ENCODE measurements at places on chromosomes 1 and 21.

DNA sequence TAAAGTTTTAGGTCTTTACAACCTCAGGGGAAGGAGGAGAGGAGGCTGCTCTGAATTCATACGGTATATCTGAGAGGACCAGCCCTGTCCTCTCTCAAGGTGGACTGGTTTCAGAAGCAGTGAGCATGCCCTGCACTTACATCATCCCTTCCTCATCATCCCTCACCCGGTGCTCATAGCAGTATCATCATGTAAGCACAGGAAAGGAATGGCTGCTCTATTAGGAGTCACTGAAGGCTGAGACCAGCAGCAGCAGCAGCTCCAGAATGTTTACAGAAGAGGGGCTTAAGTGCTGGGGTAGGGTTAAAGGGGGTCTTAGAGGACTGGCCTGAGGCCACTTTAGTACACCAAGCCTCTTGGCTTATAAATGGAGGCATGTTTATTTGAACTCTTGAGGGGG lies 185.9 kb downstream of the AK5 start:
- no peak for DNase-seq

GRCh38 chr1:119779869-119780356 lies 11.2 kb upstream of the HMGCS2 start:
- DNase-seq, result no peak

GRCh38 chr1:43887748-43888147 lies 45.9 kb upstream of the ARTN start:
- DNase-seq, result no peak

DNA sequence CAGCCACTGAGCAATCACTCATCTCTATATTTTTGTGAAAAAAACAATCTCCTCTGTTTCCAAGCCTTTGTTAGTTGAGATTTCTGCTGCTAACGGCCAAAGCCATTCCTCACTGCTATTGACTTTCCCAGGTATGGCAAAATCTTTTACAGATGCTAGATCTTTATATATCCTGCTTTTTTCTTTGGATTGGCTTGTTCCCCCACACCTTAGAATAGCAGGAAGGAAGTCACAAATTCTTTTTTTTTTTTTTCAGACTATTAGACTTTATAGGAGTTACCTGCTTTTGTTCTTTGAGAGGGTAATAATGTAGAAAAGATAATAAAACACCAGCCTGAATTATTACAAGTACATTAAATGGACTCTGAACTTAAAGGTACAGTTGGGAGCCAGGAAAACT lies 24.2 kb downstream of the SYF2 start:
- DNase-seq, result no peak

- DNase-seq, result no peak
Observed at GRCh38 chr1:46401964-46402626, 8.0 kb downstream of the FAAH start.

DNA sequence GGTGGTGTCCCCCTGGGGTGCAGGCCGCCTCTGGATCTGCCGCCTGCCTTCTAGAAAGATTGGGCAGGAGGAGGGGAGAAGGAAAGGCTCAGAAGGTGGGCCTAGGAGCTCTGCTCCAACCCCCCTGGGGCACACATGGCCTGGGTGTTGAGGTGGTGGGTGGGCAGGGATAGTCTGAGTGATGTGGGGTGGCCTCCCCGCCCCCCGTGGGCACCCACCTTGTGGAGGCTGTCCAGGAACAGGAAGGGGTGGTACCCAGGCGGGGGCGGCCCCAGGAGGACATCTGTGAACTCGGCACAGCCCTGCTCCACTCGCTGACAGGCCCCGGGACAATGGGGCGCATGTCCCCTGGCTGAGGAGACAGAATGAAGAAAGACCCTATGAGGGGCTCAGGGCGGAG lies 54.9 kb downstream of the MORN1 start:
- DNase-seq, result no peak

- no peak for DNase-seq
Observed at GRCh38 chr1:165345502-165345901, 11.0 kb downstream of the LMX1A start.

DNA sequence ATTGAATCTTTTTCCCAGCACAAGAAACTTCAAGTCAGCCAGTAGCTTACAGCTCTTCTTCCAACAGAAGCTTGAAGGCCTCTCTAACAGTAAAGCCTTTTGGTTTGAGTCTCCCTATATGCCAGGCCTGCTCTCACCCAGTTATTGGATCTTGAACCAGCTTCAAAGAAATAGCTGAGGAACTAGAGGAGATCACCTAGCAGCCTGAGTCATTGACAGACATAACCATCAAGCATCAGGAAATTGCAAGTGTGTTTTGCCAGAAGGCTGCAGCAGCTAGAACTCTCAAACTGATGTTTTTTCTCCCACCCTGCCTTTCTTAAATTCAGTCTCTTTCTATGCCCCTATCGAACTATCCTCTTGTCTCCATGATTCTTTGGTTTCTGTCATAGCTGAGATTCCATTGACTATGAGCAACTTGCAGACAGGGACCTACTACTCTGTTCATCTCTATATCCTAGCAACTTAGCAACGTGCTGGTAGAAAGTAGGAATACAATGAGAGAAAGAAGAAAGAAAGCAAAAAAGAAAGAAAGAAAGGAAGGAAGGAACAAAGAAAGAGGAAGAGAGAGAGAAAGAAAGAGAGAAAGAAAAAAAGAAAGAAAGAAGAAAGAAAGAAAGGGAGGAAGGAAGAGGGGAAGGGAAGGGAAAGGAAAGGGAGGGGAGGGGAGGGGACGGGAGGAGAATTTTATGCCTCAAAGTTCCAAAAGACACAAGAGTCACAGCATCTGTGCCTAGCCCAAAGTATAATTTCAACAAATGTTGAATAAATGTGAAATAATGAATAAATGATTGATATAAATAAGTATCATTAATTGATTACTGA lies 60.0 kb upstream of the FGGY start:
- no peak for DNase-seq

- DNase-seq, result no peak
Observed at GRCh38 chr1:236734141-236734765, 48.0 kb downstream of the ACTN2 start.

GRCh38 chr21:45192332-45192731 lies 95.4 kb downstream of the POFUT2 start:
- no peak for DNase-seq

- peak; percentile 56 for DNase-seq
Observed at GRCh38 chr1:228228601-228229074, 20.8 kb downstream of the OBSCN start.

DNA sequence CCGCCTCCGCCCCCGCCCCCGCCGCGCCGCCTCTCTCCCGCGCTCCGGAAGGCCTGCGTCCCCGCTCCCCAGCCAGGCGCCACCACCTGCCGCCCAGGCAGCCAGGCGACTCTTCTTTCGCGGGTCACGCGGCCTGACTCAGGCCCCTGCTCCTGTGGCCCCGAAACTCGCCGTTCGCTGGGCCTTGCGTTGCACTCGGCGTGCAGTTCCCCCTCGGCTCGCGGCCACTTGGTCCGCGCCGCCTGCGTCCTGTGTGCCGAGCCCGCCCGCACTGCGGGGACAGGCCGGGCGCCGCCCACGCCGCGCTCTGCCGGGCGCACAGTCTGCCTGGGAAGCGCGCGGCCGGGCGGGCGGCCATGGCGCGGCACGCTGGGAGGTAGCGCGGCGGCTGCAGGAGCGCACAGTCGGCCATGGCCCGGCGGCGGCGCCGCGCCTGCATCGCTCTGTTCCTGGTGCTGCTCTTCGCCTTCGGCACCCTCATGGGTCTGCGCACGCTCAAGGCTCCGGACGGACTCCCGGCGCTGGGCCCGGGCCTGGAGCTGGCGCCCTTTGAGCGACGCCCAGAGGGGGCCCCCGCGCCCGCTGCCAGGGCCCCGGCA lies at the start of gene MANEAL:
MANEAL (plus strand) TSS at position 75 of the 599 bp plus-strand sequence; CDS start at position 411, 336 bp downstream.
- DNase-seq, result no peak

GRCh38 chr1:206143537-206144172 lies 26.5 kb upstream of the AVPR1B start:
- DNase-seq, result no peak

GRCh38 chr1:174190691-174191199 lies 31.4 kb downstream of the RABGAP1L start:
- DNase-seq, result no peak

DNA sequence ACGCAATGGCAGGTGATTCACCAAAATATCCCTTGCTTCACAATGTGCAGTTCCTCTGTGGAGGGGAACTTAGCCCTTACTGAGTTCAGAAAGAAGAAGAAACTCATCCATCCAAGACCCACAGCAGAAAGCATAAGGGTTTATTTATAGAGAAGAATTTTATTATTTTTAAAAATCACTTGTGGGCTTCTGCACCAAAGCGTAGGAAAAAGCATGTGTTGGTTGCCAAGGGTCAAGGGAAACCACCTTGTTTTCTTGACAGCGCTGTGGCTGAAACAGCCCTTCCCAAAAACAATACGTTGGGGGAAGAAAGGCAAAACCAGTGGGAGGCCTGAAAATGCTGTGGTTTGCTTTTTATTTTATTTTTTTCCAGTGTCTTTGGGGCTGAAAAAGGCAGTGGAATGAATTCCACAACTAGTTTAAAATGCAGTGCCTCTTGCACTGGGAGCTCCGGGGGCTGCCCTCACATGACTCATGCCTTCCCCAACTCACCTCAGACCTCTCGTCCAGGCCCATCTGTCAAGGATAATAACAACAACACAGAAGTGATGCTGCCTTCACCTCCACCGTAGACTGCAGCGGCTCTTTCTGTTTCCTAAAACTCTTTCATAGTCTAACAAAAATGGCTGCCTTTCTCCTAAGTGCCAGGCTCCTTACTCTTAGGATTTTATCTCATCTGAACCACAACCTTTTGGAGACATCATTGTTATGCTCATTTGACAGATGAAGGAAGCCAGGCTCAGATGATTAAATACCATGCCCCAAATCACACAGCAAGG lies 224.2 kb upstream of the JUN start:
- no peak for DNase-seq

GRCh38 chr21:36423771-36424433 lies 38.7 kb downstream of the CHAF1B start:
- no peak for DNase-seq

- no peak for DNase-seq
Observed at GRCh38 chr1:176785791-176786190, 322.8 kb downstream of the PAPPA2 start.

DNA sequence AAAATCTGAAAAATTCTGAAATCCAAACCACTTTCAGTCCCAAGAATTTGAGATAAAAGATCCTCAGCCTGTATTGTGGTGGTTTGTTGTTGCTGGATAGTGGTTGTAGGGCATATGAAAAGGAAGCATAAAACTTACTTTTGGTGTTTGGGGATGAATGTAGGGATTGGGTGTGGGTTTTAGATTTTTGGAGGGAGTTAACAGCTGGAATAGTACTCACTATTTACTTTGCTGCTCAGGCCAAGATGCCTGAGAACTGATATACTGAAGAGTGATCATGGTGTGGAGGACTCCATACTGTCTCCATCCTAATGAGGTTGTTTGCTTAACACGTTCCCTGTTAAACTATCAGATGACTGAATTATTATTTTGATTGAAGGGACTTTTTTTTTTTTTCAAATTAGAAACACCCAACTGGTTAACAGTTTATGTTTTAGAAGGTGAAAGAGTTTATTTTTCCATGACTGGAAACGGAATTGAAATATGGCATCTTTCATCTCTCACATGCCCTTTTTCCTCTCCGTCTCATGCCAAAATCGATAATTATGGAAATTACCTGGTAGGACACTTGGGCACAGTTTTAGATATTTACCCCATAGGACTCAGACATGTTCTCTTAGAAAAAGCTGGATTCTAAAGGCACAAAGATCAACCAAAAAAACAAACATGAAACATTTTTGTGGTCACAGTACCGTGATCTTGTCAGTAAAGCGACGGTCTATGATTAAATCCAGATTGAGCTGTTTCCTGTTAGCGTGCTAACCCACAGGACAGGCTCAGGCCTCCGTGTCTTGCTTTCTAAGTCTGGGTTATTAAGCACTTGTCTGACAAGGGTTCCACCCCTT lies 37.3 kb downstream of the RGL1 start:
- DNase-seq, result peak; percentile 87

- DNase-seq, result no peak
Observed at GRCh38 chr1:20137055-20137454, 2.1 kb upstream of the PLA2G2F start.

DNA sequence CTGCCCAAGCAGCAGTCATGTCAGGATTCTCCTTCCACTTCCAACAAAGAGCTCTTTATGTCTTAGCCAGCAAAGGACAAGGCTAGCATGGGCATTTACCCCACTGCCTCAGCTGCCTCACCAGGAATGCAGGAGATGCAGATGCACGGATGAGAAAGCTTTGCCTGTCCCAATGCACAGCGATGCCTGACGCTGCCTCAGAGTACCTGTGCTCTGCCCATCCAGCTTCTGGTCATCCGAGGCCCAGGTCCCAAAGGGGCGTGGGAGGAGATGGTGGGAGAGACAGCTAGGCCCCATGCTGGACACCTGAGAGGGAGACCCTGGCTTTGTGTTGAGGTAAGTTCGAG lies 59.0 kb downstream of the IRF2BP2 start:
- DNase-seq, result no peak

GRCh38 chr1:15011661-15012060 lies 141.9 kb upstream of the TMEM51 start:
- no peak for DNase-seq

- DNase-seq, result peak; percentile 15
Observed at GRCh38 chr1:159953536-159954515, at the start of gene SLAMF9. TSS of gene SLAMF9 (minus strand) at chr1:159954237. CDS start at chr1:159954137, 100 bp downstream.

- DNase-seq, result no peak
Observed at GRCh38 chr1:84259989-84260388, 41.5 kb upstream of the SAMD13 start.

- no peak for DNase-seq
Observed at GRCh38 chr1:6409733-6410132, 10.0 kb downstream of the HES2 start.

- no peak for DNase-seq
Observed at GRCh38 chr1:54296666-54297065, 96.7 kb downstream of the MRPL37 start.

DNA sequence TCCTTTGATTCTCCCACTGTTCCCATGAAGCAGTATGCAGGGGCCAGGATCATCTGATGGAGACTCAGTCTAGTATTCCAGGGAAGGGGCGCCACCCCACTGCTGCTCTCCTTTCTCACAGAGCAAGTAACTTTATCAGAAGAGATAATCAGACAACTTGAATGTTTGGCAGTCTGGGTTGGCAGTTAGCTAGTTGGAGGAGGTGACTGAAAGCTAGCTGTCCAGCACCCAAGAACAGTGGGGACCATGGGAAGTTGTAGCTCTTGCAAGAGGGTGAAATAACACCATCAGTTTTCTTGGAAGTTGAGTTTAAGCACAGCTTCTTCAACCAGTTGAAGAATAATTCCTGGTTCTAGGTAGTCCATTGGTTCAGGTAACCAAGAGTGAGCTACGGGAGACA lies 22.2 kb upstream of the AGL start:
- no peak for DNase-seq

- DNase-seq, result no peak
Observed at GRCh38 chr21:42651515-42652401, 1.7 kb upstream of the PDE9A start.

- DNase-seq, result no peak
Observed at GRCh38 chr1:152182431-152182830, 23.4 kb upstream of the RPTN start.

GRCh38 chr1:42175314-42176054 lies 10.9 kb upstream of the GUCA2A start:
- no peak for DNase-seq

- DNase-seq, result no peak
Observed at GRCh38 chr21:21397464-21397863, 399.3 kb downstream of the NCAM2 start.

Data from HS-5 (cell line).